ENCODE measurements at places on chromosomes 3 and 15.

GRCh38 chr15:98813951-98814350 is 165.6 kb downstream of the IGF1R start:
- DNase-seq: no peak

GRCh38 chr3:37973246-37974054 is 17.1 kb upstream of the VILL start:
- no peak for DNase-seq

DNA sequence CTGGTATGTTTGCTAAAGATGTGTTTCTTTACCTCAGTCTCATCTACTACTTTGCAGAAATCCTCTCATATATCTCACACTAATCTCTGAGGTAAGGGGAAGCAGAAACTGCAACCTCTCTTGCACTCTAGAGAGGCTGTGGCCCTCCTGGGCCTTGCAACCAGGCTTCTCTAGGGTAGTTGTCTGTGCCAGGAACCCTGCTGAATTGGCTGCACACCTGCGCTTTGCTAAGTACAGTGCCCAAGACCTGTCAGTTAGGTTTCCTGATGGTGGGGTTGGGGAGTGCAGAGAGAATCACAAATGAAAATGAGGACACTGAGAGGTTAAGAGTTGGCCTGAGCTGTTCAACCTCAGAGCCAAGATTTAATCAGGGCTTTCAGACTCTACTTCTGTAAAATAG is 117.2 kb upstream of the PLXNA1 start:
- no peak for DNase-seq

DNA sequence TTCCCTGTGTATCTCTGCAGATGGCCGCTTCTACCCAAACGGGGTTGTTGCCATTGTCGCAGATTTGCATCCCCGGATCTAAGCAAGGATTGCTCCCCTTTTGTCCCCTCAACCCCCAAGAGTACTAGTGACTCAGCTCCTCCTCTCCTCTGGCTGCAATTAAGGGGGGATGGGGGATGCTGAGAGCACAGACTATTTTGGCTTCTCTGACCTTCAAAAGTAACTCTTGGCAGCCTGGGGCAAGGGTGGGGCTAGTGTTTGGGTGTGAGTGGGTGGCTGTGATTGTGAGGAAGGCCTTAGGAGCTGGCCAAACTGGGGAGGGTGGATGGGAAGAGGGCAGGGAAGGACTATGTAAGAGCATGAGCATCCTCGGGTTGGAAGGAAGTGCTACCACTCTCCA is 1.2 kb upstream of the MAP1A start:
- no peak for DNase-seq

DNA sequence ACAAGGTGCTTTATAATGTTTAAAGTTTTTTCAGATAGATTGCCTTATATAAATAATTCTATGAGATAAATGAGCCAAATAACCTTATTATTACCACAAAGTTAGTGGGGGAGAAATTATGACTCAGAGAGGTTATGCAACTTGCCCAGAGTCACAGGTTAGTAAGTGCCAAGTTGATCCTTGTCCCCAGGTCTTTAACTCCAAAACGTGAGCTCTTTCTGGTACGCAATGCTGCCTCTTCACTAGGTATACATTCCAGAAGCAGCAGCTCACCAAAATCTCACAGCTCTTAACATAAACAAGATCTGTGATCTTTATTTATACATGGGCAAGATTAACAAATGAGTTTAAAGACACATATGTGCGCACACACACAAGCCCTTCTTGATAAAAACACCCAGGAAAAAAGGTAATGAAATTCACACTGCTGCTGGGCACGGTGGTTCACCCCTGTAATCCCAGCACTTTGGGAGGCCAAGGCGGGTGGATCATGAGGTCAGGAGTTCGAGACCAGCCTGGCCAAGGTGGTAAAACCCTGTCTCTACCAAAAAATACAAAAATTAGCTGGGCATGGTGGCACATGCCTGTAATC is 59.8 kb upstream of the NR2F2 start:
- DNase-seq: no peak

DNA sequence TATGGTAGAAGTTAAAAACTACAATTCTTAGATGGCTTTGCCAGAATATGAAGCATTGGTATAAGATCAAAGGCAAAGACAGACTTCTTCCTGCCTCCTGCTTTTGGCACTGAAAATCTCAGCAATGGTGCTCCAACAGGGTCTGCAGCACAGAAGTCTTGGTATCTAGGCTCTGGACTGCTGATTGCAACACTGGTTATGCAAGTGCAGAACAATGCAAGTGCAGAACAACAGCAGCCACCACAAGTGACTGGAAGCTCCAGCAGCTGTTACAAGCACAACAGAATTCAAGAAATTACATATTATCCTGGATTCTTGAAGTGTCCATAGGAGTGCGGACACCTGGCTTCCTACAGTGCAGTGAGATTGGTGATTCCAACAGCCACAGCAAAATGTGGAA is 33.7 kb downstream of the ZBTB20 start:
- DNase-seq: no peak

- no peak for DNase-seq
Measured at GRCh38 chr3:98269846-98270245, 5.8 kb downstream of the OR5H6 start.

GRCh38 chr15:88450125-88450798 is 16.9 kb downstream of the MRPL46 start:
- peak; percentile 14 for DNase-seq
